ENCODE measurements at places on chromosomes 5 and 9.

DNA sequence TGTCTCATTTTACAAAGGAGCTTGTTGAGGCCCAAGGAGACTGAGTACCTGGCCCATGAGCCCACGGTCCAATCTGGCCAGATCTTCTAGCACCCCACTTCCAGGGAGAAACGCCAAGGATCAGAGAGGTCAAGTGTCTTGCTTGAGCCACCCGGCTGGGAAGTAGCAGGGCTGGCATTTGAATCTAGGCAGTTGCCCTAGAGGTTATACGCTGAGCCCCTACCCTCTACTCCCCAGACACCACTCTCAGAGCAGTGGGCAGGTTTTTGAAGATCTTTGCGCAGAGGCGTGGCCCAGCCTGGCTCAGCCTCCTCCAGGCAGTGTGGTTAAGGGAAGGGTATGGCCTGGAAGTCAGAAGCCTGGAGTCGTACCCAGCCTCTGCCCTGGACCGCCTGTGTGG is 5.8 kb upstream of the NUP214 start:
- no peak for DNase-seq

DNA sequence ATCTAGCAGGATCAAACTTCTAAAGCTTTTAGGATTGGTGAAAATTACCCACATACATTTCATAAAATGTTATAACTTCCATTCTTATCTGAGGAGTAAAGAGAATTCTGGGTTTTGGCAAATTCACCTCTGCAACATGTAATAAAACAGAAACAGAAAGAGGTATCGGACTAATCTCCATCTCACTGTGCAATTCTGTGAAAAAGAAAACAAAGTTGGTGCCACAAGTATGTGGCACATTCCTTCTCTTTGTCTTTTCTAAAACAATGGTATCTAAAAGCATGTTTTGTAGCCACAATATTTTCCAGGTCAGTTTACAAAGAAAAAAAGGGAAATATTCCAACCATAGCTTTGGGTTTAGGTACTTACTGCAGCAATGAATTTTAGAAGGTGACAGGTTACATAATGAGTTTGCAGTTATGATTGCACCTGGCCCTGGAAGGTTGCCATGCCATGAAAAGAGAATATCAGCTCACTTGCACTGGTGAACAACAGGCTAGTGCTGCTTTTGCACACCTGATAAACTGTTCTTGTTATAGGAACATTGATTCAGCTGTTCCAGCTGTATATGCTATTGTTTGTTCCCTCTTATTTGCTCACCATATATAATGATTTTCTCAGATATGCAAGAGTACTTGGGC is 491.3 kb upstream of the MEF2C start:
- no peak for DNase-seq

GRCh38 chr9:98043915-98044314 is 12.6 kb upstream of the NANS start:
- DNase-seq: no peak

DNA sequence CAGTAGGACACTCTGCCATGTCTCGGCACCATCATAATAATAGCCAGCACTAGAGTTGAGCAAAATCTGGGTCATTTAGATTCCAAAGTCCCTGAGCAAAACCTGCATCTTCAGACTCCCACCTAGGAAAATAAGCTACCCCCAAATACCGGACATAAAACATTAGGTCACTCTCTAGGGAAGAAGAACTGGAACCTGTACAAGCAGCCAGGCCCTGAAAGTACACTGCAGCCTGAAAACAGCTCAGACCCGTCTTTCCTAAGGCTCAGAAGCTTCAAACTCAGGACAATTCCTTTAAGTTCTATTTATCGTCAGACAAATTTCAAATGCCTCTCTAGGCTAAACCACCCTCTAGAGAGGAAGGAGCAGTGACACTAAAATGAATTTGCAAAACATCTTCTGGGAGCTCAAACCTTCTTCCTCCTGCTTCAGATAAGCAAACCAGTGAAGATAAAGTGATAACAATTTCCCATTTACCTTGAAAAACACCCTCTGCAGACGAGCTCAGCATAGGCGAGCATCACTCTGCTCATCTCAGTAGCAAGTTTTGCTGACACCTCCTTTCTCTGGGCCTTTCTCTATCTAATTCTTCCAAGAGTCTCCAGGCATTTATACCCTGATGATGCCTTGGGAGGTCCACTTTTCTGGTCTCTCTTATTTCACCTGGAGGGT is 34.0 kb downstream of the ADAM19 start:
- no peak for DNase-seq

GRCh38 chr9:17462869-17463464 is 115.9 kb upstream of the SH3GL2 start:
- DNase-seq: peak; percentile 67

GRCh38 chr9:13224366-13224765 is 55.1 kb downstream of the MPDZ start:
- DNase-seq: no peak

DNA sequence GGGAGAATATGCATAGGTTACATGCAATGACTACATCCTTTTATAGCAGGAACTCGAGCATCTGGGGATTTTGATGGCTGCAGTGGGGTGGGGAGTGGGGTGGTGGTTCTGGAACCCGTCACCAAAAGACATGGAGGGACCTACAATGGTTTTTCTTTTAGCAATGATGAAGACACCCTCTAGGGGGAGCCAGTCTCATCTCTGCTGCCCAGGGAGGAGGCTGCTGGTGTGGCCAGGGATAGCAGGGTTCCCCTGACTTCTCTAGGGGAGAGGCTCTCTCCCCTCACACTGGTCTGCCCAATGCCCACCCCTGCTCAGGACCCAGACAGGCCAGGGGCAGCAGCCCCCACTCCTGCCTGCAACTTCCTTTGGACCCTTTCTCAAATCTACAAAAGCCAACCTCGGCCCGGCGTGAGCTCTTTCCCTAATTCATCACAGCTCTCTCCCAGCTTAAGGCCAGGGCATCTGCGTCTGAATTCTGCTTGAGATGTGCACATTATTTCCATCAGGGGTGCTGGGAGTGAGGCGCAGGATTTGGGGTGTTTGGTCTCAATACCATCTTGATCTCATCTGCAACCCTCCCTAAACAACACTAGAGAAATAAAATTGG is 73.6 kb upstream of the RETREG1 start:
- DNase-seq: peak; percentile 60
